ENCODE measurements at places on chromosomes 5 and 9. TPM values are rescaled to one million over a fixed set of nuclear protein-coding genes. Genes with fewer than 3 reads are reported as not detected.

FCN1 gene
- not detected for total RNA-seq

GABRA6 gene
- not detected for total RNA-seq

STC2 gene
- total RNA-seq = 31.2 TPM

PRRC2B gene
- 122 TPM for total RNA-seq

CAMK4 gene
- 67.3 TPM for total RNA-seq

PCSK1 gene
- total RNA-seq = 9.8 TPM

NUTM2F gene
- total RNA-seq = not detected

TAF11L4 gene
- not detected for total RNA-seq

SLC45A2 gene
- total RNA-seq = 0.49 TPM
